A549 treated with CORT108297 at 1 μM for 4 hours (cell line): ENCODE measurements at places on chromosomes 11 and 22. TPM values are rescaled to one million over a fixed set of nuclear protein-coding genes. Genes with fewer than 3 reads are reported as not detected.

The F2 gene
- total RNA-seq, result 2.0 to 3.2 TPM (median 2.4 TPM) in 5 replicates

The HORMAD2 gene
- not detected in 5 replicates for total RNA-seq

The OR4C13 gene
- total RNA-seq, result not detected in 5 replicates

The HOATZ gene
- total RNA-seq, result not detected in 5 replicates

The MRGPRF gene
- total RNA-seq, result 0.05 to 0.08 TPM (median 0.06 TPM) in 5 replicates

The OR52R1 gene
- not detected in 5 replicates for total RNA-seq

The ANKRD13D gene
- total RNA-seq, result 21.4 to 32.0 TPM (median 26.8 TPM) in 5 replicates

The CRKL gene
- total RNA-seq, result 19.8 to 24.9 TPM (median 21.3 TPM) in 5 replicates

The CHRDL2 gene
- total RNA-seq, result 3.0 to 5.2 TPM (median 4.0 TPM) in 5 replicates

The ANGPTL5 gene
- total RNA-seq, result 0.05 TPM in 2 of 5 replicates, not detected in the others

The NOX4 gene
- total RNA-seq, result not detected in 5 replicates

The ARFGAP3 gene
- total RNA-seq, result 14.6 to 21.5 TPM (median 19.6 TPM) in 5 replicates

The ALDH3B1 gene
- total RNA-seq, result 113 to 145 TPM (median 130 TPM) in 5 replicates

The TEX12 gene
- total RNA-seq, result 0.17 TPM in 1 of 5 replicates, not detected in the others

The DGCR6 gene
- 0.63 to 1.7 TPM (median 1.3 TPM) in 5 replicates for total RNA-seq

The SMTNL1 gene
- not detected in 5 replicates for total RNA-seq

The IGLL1 gene
- not detected in 5 replicates for total RNA-seq

The CNIH2 gene
- total RNA-seq, result 1.6 to 2.5 TPM (median 2.4 TPM) in 5 replicates

The GGT5 gene
- 1.8 to 3.1 TPM (median 2.5 TPM) in 5 replicates for total RNA-seq

The KRTAP5-11 gene
- not detected in 5 replicates for total RNA-seq
